ENCODE measurements at places on chromosomes 4 and X.

DNA sequence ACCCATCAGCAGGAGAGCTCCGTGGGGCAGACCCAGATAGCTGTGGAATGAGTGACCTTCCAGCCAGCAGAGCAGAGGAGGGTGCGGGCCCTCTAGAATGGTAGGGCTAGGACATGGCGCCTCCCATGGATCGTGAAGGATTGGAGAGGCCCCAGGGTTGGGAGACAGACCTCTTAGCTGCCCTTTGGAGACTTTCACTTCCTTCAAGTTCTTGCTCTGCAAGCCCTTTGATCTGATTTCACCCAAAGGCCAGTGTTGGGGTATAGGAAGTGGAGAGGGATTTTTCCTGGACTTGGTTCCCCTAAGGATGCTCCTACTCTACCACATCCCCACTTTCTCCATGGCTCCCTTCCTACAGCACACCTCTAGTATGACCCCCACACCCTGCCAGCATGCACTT lies 3.0 kb downstream of the SASH3 start:
- DNase-seq, result no peak

GRCh38 chr4:581753-582361 lies 5.8 kb upstream of the TMEM271 start:
- no peak for DNase-seq

DNA sequence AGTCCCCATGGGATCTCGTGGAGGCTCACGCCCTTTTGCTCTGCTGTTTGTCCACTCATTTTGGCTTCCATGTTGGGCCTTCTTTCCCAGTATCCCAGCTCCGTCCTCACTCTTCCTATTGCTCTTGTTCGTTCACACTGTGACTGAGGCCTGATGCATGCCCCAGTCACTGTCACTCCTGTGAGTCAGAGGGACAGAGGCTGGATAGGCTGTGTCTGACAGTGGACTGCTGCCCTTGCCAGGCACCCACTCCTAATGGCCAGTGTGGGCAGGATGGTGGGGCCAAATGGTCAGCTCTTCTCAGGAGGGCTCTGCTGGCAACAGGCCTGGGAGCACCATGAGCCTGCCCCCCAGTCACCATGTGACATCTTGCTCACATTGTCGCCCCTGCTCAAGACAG lies 40.0 kb downstream of the HADH start:
- DNase-seq, result no peak

DNA sequence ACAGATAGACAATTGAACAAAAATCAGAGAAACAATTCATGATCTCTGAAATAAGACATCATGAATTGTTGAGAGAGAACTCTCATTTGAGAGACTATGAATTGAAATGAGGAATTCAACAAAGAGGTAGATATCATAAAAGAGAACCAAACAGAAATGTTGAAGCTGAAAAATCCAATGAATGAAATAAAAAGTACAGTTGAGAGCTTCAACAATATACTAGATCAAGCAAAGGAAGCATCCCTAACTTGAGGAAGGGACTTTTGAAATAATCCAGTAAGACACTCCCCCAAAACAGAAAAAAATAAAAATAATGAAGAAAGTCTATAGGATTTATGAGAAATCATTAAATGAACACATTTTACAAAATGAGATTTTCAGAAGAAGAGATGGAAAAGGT lies 310.0 kb upstream of the PCDH10 start:
- no peak for DNase-seq

DNA sequence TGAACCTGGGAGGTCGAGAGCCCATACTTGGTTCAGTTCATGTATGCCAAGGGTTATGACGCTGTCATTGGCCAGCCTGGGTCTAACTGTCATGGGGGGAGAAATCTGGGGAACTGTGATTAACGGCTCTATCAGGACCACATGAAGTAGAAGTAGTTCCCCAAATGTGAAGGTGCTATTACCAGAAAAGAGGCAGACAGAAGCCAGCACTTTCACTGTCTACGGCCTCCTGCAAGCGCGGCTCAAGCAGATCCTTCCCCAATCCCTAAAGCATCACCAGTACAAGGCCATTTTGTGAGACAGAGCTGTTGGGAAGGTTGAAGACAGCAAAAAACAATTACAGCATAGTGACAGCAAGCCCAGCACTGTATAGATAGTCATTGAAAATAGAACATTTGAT lies 37.5 kb downstream of the HOPX start:
- no peak for DNase-seq

DNA sequence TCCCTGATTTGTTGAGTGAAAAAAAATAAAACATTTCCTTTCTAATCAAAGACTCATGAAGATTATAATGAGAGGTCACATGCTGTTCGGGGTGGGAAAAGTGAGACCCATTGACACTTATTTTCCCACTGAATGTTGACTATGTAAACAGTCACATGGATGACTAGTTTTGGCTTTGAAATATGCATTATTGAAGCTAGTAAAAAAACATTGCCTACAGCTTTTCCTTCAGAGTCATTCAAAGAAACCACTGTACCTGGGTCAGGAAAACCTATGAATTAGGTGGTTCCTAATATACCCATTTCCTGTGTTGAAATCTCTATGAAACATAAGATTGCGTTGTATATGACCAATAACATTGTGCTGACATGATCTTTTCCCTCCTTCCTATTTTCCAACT lies 251.2 kb downstream of the CFAP299 start:
- DNase-seq, result no peak

DNA sequence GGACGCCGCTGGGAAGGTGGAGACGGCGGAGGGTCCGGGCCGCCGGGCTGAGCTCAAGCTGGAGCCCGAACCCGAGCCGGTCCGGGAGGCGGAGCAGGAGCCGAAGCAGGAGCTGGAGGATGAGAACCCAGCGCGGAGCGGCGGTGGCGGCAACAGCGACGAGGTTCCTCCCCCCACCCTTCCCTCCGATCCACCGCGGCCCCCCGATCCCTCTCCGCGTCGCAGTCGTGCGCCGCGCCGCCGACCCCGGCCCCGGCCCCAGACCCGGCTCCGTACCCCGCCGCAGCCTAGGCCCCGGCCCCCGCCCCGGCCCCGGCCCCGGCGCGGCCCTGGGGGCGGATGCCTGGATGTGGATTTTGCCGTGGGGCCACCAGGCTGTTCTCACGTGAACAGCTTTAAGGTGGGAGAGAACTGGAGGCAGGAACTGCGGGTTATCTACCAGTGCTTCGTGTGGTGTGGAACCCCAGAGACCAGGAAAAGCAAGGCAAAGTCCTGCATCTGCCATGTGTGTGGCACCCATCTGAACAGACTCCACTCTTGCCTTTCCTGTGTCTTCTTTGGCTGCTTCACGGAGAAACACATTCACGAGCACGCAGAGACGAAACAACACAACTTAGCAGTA lies 483 bp downstream of the USP27X start:
- no peak for DNase-seq

DNA sequence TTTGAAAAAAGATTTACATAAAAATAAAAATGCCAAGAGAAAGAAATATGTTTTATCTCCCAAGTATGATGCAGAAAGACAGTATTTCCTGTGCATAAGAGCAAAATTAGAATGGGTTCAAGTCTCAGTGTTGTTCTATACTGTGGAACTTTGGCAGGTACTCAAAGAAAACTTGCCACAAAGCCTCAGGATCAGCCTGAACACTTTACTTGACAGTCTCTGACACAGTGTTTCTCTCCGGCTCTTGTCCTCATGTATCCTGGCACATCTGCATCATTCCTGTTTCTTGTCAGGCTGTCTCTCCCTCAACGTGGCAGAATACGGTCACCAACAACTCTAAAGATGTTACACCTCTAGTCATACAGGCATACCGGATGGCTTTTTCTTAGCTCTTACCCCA lies 273.7 kb downstream of the ARHGAP24 start:
- no peak for DNase-seq

DNA sequence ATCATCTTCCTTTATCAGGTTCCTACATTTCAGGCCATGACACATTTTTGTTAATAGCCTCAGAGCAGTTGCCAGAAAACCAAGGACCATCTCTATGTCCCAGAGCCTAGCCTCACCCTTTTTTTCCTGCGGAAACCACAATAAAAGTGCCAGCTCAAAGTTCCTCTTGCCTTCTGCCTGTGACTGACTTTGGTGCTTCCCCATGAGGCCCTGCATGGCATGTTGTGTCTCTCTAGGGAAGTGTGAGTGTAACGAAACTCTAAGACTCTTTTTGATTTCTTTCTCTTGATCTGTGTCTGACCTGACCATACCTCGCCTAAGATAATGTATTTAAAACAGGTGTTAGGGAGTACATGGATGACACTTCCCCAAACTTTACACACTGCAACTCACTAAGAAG lies 642.3 kb upstream of the BOD1L1 start:
- DNase-seq, result no peak

- DNase-seq, result no peak
Observed at GRCh38 chrX:118633530-118633929, 93.9 kb upstream of the IL13RA1 start.

GRCh38 chrX:119870626-119871131 lies 854 bp downstream of the RNF113A start:
- no peak for DNase-seq

GRCh38 chr4:73451981-73452747 lies 16.1 kb downstream of the AFP start:
- no peak for DNase-seq

DNA sequence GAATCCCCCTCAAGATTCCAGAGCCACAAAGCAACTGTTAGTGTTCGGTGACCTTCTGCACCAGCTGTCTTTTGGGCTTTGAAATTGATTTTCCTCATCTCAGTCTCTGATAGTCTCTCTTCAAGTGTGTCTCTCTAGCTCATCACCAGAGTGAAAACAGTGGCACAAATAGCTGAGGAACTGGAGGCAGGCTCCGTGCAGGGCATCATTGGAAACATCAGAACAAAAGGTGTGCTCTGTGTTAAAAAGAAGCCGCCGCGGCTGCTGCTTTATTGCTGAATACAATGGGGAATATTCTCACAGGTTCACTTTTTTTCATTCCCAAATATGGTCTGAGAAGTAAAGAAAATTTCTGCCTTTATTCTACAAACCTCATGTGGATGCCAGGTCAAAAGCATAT lies 297.5 kb downstream of the DCTD start:
- no peak for DNase-seq

DNA sequence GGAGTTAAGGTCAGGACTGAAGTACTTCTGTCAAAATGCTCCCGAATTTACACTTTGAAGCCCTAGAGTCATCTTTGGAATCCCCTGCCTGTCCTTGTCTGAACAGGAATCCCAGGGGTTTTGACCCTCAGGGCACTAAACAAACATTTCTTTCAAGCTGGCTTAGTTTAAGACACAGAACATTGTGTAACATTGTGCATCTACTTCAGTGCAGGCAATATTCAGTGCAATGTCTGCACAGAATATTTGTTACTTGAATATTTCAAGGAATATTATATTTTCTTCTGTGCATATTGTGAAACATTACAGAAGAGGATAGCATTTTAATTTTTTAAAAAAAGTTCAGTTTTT lies 763.4 kb downstream of the PCDH18 start:
- no peak for DNase-seq

GRCh38 chrX:153184787-153185186 lies 5.7 kb downstream of the MAGEA1 start:
- no peak for DNase-seq

- DNase-seq, result no peak
Observed at GRCh38 chr4:48290146-48290772, 20.6 kb upstream of the TEC start.

DNA sequence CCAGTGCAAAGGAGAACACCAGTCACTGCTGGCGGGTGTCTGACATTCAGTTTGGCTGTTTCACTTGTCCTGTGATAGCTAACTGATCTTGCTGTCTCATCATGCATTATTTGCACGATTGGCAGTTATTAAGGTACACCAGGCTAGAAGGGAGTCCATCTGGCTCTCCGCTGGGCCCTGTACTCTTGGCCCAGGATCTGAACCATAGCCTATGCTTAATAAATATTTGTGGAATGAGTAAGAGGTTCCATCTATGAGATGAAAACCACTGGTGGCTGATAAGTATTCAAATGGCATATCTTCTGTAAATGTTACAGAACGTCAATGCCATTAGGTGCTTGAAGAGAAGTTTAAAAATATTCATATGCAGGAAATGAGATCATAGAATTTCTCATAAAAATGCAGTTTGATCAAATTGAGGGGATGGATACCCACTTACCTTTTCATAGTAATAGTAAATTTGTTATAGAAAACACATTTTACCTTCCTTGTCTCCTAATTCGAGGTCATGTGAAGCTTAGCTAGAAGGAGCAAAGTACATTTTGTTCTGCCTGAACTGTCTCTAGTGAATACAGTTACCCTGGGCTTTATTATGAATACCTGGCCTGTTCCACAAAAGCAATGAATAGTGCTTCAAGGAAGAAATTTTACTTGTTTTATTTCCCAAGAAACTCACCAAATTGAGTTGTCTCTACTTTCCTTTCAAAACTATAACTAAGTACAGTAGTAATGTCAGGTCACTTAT lies 213.5 kb downstream of the CBR4 start:
- no peak for DNase-seq

- DNase-seq, result no peak
Observed at GRCh38 chr4:87087015-87087414, 133.4 kb downstream of the KLHL8 start.

GRCh38 chrX:129695937-129696336 lies 41.2 kb upstream of the APLN start:
- no peak for DNase-seq

GRCh38 chr4:47791965-47792364 lies 45.9 kb downstream of the CORIN start:
- DNase-seq, result no peak

- no peak for DNase-seq
Observed at GRCh38 chr4:147923854-147924253, 192.0 kb downstream of the ARHGAP10 start.

DNA sequence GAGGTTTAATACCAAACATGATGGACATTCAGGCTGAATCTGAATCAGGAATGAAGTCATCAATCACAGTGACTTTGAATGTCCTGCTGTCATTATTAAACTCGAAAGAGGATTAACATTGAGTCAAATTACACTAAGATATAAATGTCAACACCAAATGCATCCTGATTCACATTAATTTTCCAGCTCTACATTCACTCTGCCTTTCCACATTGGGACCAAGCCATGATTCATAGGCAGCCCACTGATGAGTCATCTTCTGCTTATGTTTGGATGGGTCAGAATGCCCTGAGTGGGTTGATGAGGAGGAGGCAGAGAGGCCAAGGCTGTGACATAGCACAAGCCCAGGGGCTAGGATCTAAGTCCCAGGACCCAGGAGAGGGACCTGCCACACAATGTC lies 247.6 kb upstream of the RPS6KA3 start:
- no peak for DNase-seq

GRCh38 chr4:67604749-67605148 lies 46.2 kb downstream of the STAP1 start:
- no peak for DNase-seq
